ENCODE measurements at places on chromosomes 2 and 18. TPM values are rescaled to one million over a fixed set of nuclear protein-coding genes. Genes with fewer than 3 reads are reported as not detected.

GRCh38 chr2:171965661-171966060, 34.1 kb upstream of the METAP1D start:
- DNase-seq = no peak
- H3K36me3 ChIP-seq = no peaks in the 10 kb centered on the region
- no peaks in the 10 kb centered on the region for H3K4me1 ChIP-seq
- H3K27ac ChIP-seq = no peak overlapping the region
- H3K27me3 ChIP-seq = no peaks in the 10 kb centered on the region

DNA sequence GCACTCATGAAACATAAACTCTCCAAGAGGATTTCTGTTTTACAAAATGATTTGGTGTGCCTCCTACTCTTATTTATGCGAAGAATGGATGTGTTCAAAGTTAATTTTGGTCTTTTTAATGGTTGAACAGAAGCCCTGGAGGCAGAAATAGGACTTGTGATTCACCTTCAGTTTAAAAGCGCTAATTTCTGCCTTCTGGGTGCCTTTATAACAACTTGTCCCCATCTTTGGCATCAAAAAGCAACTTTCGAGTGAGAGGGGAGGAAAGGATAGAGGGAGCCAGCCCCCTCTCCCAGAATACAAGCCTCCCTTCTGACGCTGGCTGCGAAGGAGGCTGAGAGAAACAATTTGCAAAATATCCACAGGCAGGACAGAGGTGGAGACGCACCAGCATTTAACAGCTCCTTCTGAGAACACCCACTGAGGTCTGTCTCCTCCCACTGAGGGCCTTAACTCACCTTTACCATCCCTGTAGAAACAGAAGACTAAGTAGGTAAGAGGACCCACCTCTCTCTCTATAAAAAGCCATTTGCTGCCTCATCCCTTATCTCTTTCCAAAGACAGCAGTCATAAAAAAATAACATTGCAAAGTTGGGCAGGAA, 24.3 kb upstream of the BCL11A start:
- H3K4me3 ChIP-seq = no peak overlapping the region
- H3K27me3 ChIP-seq = no peaks in the 10 kb centered on the region
- H3K4me1 ChIP-seq = peaks cover 8% of the 10 kb centered on the region
- no peak for DNase-seq

DNA sequence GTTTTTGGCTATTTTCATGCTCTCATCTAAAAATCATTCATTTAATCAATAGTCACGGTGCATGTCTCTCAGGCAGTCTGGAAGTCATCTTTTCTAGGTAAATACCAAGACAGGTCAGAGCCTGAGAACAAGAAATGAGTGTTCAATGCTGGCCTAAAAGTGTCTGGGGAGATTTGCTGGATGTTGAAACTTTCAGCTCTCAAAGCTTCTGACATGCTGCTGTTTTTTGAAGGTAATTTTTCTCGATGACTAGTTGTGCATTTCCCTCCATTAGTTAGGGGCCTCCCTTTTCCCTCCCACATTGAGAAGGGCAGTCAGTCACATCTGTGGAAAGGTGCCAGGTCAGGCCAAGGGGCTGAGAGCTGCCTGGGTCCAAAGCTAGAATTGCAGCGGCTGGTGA, 115.6 kb downstream of the LPIN1 start:
- H3K27ac ChIP-seq = no peak overlapping the region
- no peak for DNase-seq
- no peaks in the 10 kb centered on the region for H3K27me3 ChIP-seq
- H3K36me3 ChIP-seq = no peaks in the 10 kb centered on the region
- H3K4me1 ChIP-seq = no peaks in the 10 kb centered on the region

DNA sequence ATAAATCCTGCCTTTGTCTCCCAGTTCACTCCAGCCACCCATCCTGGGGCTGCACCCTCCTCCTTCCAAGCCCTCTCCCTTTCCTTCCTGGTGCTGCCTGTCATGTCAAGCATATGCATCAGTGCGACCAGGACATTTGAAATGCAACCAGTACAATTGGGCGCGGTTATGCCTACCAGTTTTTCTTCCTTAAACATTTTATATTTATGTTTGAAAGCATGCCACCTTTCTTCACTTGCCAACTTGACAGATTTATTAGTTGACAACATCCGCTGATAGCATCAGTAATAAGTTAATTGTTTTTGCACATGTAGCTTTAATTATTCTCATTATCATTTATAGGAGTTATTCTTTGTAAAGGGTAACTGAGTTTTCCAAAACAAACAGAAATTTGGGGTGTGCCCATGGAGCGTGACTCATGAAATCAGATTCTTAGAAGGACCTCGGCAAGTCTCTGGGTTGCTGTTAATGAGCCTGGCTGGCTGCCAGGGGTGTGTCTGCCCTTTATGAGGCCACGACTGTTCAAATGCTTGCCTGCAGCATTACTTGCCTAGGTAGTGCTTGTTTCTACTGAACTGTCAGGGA, 32.8 kb upstream of the IL1B start:
- H3K36me3 ChIP-seq = no peaks in the 10 kb centered on the region
- H3K27ac ChIP-seq = no peak overlapping the region
- DNase-seq = no peak
- no peak overlapping the region for H3K4me3 ChIP-seq
- no peaks in the 10 kb centered on the region for H3K4me1 ChIP-seq
- H3K27me3 ChIP-seq = no peaks in the 10 kb centered on the region

DNA sequence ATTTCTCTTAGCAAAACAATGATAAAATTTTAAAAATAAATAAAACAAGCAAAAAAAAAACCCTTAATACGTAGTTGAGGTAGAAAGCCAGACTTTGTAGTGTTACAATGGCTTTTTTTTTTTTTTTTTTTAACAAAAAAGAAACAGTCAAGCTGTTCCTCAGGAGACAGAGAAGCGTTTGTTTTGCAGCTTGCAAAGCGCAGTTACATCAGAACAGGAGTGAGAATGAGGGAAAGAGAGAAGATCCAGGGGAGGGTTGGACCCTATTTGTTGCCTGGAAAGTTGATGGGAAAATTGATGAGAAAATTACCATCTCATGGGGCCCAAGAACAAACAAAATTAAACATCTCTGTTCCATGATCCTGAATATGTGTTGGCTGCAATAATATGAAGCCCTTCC, 146.5 kb downstream of the NETO1 start:
- no peaks in the 10 kb centered on the region for H3K4me1 ChIP-seq
- no peaks in the 10 kb centered on the region for H3K27me3 ChIP-seq
- no peak for DNase-seq
- no peak overlapping the region for H3K4me3 ChIP-seq

GRCh38 chr18:49344096-49344495, 116.3 kb downstream of the DYM start:
- H3K27ac ChIP-seq = no peak overlapping the region
- no peak overlapping the region for H3K4me3 ChIP-seq
- H3K36me3 ChIP-seq = no peaks in the 10 kb centered on the region
- DNase-seq = no peak
- H3K27me3 ChIP-seq = no peaks in the 10 kb centered on the region
- no peaks in the 10 kb centered on the region for H3K4me1 ChIP-seq

GRCh38 chr2:126799301-126799700, 99.4 kb upstream of the TEX51 start:
- no peak overlapping the region for H3K27ac ChIP-seq
- no peaks in the 10 kb centered on the region for H3K36me3 ChIP-seq
- no peaks in the 10 kb centered on the region for H3K4me1 ChIP-seq
- H3K4me3 ChIP-seq = no peak overlapping the region
- no peak for DNase-seq
- H3K27me3 ChIP-seq = no peaks in the 10 kb centered on the region

DNA sequence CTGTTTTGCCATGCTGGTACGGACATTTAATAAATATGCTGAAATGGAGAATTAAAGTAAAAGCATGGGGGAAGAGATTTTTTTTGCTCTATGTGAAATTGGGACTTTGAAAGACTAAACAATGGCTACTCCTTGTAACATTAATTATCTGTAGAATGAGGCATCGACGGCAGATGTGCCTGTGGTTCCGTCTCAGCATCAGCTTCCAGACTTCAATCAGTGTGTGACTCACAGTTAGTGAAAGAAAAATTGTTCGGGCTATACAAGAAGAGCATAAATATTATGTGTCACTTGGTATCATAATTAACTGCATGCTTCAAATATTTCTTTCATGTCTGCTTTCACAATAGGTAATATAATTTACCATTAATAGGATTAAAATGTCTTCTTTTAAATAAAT, 117.0 kb upstream of the SMIM21 start:
- DNase-seq = no peak
- H3K4me3 ChIP-seq = no peak overlapping the region
- no peaks in the 10 kb centered on the region for H3K36me3 ChIP-seq
- H3K4me1 ChIP-seq = no peaks in the 10 kb centered on the region
- H3K27ac ChIP-seq = peak overlapping the region; percentile 54
- no peaks in the 10 kb centered on the region for H3K27me3 ChIP-seq

Gene ZNF142
- 22.0 TPM for total RNA-seq

Gene ANKRD29
- 6.1 TPM for total RNA-seq

Gene PTPN4
- total RNA-seq = 42.9 TPM

Gene IMPACT
- total RNA-seq = 21.4 TPM

Gene ATP5MC3
- total RNA-seq = 180 TPM

Gene UGT1A7
- not detected for total RNA-seq

All from sigmoid colon (tissue), 7 donors.